ENCODE measurements at places on chromosomes 11 and 22.
A peak's percentile ranks its signal among the peaks of the same experiment; 100 is the strongest.

- no peak for DNase-seq
Observed at GRCh38 chr11:74871037-74871436, 77.9 kb downstream of the XRRA1 start.

DNA sequence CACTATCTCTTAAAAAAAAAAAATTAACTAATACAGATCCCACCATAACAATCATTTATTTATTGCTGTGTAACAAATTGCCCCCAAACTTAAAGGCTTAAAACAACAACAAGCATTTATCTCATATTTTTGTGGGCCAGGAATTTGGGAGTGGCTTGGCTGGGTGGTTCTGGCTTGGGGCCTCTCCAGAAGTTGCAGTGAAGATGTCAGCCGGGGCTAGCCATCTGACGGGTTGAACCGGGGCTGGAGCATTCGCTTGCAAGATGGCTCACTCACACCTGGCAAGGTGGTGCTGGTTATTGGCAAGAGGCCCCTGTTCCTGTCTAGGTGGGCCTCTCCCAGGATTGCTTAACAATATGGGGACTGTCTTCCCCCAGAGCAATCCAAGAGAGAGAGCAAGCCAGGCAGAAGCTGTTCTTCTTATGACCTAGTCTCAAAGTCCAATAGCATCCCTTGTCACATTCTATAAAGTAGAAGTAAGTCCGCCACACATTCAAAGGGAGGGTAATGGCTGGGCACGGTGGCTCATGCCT lies 29.5 kb downstream of the ACO2 start:
- no peak for DNase-seq

DNA sequence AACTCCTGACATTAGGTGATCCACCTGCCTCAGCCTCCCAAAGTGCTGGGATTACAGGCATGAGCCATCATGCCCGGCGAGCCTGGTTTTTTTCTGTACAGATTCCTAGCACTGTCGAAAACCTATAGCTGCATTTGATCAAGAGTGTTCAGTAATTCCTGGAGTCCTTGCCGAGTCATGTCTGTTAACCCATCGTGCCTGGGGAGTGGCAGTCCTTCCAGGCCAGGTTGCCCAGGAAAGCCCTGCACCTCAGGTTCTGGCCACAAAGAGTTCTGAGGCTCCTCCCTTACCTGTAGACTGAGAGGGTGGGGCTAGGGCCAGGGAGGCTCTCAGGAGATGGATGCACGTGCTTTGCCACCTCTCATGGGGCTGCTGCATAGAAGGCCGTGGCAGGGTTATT lies 17.0 kb downstream of the YDJC start:
- DNase-seq: no peak

- no peak for DNase-seq
Observed at GRCh38 chr11:10412266-10412665, 42.8 kb upstream of the AMPD3 start.

DNA sequence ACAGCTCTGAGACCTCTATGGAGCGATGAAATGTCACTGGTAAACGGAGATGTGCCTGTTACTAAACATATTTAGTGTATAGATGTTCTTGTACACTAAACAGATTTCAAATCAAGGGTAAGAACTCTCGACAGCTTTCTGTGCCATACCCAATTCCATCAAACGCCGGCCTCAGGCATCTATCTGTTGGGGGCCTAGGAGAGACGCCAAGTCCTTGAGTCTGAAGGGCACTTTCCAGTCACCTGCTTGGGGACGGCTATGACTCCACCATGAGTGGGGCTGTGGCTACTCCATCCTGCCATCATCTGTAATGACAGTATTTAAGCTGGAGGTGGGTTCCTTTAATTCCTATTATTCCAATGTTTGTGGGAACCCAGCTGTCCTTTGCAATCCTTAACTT lies 87.8 kb downstream of the SHANK2 start:
- no peak for DNase-seq

DNA sequence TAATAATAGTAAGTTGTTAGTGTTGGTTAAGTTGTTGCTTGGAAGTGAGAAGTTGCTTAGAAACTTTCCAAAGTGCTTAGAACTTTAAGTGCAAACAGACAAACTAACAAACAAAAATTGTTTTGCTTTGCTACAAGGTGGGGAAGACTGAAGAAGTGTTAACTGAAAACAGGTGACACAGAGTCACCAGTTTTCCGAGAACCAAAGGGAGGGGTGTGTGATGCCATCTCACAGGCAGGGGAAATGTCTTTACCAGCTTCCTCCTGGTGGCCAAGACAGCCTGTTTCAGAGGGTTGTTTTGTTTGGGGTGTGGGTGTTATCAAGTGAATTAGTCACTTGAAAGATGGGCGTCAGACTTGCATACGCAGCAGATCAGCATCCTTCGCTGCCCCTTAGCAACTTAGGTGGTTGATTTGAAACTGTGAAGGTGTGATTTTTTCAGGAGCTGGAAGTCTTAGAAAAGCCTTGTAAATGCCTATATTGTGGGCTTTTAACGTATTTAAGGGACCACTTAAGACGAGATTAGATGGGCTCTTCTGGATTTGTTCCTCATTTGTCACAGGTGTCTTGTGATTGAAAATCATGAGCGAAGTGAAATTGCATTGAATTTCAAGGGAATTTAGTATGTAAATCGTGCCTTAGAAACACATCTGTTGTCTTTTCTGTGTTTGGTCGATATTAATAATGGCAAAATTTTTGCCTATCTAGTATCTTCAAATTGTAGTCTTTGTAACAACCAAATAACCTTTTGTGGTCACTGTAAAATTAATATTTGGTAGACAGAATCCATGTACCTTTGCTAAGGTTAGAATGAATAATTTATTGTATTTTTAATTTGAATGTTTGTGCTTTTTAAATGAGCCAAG lies 2.7 kb downstream of the NEAT1 start:
- peak; percentile 84 for DNase-seq

GRCh38 chr11:75582895-75583717 lies 21.1 kb downstream of the SERPINH1 start:
- DNase-seq: peak; percentile 53

GRCh38 chr11:37504921-37505320 lies 906.9 kb upstream of the RAG2 start:
- DNase-seq: no peak

- DNase-seq: no peak
Observed at GRCh38 chr22:45980268-45980570, 3.3 kb upstream of the WNT7B start.

- DNase-seq: no peak
Observed at GRCh38 chr11:103936059-103936458, 100.4 kb upstream of the DDI1 start.

DNA sequence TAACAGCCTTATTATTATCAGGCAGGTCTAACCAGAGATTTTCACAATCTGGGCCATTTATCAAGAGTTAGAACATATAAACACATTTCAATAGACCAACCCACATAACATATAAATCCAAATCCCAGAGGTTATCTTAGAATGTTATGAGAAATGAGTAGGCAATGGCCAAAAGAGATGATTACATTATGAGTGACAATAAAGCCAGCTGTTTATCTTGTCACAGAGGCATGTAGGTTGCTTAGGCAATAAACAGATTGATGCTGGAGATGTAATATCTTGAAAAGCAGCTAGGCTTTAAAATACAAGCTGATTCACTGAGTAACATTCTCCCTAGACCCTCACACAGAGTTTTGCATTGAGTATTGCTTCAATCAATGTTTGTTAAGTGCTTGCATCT lies 148.5 kb upstream of the SESN3 start:
- DNase-seq: no peak

DNA sequence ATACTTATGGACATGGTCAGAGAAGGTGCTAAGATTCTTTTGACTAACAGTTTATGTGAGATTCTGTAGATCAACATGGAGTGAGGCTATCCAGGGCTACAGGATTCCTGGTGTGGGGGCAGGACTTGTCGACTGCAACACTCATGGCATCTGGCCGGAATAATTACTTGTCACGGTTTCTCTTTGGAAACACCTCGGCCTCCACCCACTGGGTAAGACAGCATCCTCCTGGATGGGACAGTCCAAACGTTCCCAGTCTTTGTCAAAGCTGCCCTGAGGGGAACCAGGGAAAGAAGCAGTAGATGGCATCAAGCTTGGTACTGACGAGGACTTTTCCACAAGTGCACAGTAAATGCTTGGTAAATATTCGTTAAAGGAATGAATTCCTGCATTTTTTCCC lies 762.8 kb downstream of the BRD1 start:
- no peak for DNase-seq

- no peak for DNase-seq
Observed at GRCh38 chr11:67396259-67396581, 4.4 kb downstream of the RAD9A start.

- DNase-seq: peak; percentile 18
Observed at GRCh38 chr22:21764038-21764804, 28.6 kb upstream of the YPEL1 start.

- no peak for DNase-seq
Observed at GRCh38 chr11:1719781-1720180, 22.8 kb downstream of the KRTAP5-6 start.

DNA sequence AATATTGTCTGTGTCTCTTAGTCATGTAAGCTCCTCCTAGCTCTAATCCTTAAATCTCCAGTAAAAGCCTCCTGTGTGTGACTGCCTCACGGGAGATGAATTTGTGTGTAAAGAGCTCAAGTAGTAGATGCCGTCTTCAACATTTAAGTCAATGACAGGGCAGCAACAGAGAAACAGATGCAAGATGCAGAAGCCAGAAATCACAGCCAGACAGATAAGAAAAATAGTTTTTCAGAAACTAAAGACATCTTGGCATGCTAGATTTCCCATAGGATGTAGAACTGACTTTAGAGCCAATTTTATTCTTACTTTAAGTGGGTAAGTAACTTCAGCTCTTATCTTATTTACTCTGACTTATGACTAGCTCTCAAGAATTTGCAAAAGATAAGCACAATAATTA lies 652.8 kb downstream of the KCNA4 start:
- no peak for DNase-seq

DNA sequence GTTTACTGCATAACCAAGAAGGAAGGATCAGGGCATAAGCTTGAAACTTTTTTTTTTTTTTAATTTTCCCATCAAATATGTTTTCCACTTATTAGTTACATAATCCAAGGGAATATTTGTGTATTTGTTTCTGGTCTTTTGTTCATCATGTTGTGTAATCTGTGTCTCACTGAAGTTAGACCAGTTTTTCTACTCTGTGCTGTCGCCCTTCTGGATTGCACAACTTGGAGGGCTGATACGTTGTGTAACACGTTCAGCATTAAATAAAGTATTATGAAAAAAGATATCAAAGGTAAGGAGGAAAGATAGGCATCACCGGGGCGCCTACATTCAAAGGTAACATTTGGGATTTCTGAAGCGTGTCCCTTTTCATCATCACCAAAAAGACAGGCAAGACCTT lies 3.3 kb upstream of the E2F8 start:
- no peak for DNase-seq

GRCh38 chr11:116110356-116110755 lies 606.1 kb upstream of the CADM1 start:
- DNase-seq: no peak

DNA sequence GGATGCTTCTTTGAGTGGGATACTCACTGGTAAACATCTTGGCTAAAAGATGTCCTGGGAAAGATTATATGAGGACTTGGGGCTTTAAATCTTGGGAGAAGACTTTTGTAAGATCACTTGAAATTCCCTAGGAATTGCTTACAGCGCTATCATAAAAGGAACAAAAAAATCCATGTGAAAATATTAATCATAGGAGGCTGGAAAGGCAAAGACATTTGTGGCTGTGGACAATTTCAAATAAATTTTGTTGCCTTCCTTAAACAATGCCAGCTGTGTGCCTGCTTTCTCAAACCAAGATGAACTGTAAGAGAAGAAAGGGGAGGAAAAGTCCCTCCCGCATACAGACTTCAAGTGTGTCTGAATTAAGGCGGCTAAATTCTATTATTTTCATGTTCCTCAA lies 75.6 kb downstream of the SNX19 start:
- no peak for DNase-seq

GRCh38 chr11:68092411-68092810 lies 28.8 kb downstream of the CHKA start:
- no peak for DNase-seq

- no peak for DNase-seq
Observed at GRCh38 chr22:38352436-38352835, 35.2 kb upstream of the CSNK1E start.

DNA sequence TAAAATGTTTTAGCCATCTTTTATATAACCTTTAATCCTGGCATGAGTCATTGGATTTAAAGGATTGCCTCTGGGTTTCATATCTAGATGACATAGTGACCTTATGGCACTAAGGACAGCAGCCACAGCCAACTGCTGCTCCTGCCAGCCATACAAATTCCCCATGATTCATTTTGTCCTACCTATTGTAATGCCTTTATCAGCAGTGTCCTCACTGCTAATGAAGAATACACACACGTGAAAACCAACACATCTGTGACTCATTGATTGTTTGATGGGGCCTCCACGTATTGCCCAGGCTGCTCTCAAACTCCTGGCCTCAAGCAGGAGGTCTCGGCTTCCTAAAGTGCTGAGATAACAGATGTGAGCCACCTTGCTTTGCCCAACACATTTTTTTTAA lies 1.8 kb downstream of the LDHAL6A start:
- DNase-seq: no peak

DNA sequence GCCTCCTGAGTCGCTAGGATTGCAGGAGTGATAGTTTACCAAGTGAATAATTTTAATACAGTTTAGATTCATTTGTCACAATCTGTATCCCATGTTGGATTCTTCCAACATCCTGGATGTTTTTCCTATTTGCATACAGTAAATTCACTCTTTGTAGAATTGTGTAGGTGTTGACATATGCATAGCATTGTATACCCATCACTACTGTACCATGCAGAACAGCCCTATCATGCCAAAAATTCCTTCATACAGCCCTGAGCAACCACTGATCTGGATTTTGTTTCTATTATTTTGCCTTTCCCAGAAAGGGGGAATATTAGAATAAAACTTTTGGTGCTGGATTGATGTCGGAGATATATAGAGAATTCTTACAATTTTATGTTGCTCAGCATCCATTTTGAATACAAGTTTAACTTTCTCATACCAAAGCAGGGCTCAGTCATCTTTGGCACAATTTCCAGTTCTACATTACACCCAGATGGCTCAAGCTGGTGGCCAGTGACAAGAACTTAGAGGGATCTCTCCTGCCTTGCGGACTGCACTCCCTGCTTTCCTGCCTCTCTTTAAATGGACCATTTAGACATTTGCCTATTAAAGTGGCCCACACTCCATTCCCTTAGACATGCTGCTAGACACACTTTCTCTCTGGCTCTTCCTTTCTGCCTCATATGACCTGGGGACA lies 45.4 kb upstream of the CFAP300 start:
- no peak for DNase-seq

DNA sequence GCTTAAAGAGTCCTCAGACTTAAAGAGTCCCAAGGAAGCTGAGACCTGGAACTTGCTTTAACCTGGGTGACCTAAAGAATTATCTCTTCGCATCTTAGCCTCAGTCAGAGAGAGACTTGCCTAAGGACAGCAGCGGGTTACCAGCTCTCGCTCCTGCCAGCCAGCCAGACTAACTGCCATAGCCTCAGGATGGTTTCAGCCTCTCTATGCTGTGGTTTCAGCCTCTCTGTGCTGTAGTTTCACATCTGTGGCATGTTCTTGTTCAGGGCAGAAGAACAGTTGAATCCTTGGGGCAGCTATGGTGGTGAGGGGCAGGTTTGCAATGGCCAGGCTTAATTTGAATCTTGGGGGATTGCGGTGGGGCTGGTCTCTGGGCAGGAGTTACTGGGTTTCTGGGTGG lies 2.3 kb downstream of the FRMD8 start:
- no peak for DNase-seq

GRCh38 chr22:48449466-48450187 lies 1378.0 kb downstream of the BRD1 start:
- no peak for DNase-seq

Measured in activated CD4-positive, alpha-beta T cell treated with anti-CD3 and anti-CD28 coated beads for 4 hours (primary cell).